ENCODE measurements at places on chromosomes 7 and 10. TPM values are rescaled to one million over a fixed set of nuclear protein-coding genes. Genes with fewer than 3 reads are reported as not detected.

- H3K4me3 ChIP-seq = no peak overlapping the region
- H3K36me3 ChIP-seq = no peaks in the 10 kb centered on the region
- no peaks in the 10 kb centered on the region for H3K4me1 ChIP-seq
- no peaks in the 10 kb centered on the region for H3K27me3 ChIP-seq
These were observed 481.4 kb downstream of the PTPRN2 start for GRCh38 chr7:158106272-158106671.

DNA sequence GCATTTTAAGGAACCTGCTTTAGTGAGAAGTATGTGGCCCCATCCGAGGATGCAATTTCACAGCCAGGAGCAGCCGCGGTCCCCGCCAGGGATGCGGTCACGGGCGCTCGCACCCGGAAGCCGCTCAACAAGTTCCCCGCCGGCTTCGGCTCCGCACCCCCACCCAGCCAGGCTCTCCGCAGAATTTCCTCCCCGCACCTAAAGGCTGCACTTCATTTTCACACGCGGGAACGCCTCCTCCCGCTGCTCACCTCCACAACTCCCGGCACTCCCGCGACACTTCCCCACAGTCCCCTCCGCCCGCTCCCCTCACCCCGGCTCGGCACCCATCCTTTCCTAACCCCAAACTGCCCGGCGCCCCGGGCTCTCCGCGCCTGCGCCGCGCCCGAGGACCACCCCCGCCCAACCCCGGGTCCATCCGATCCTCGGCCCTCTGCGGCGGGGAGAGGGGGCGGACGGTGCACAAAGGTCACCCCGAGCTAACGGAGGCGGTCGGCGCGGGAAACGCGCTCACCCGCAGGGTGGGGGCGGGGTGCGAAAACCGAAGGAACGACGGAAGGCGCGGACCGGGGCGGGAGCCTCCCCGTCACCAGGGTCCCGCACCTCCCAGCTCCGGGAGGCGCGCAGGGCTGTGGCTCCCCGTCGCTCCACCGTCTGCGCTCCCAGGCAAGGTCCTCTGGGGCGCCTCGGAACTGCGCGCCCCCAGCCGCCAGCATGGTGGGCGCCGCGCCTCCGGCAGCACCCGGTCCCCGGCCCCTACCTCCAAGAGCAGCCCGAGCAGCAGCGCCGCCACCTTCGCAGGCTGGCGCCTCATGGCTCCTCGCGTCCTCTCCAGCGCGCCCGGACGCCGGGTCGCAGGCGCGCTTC is 558 bp downstream of the VOPP1 start:
- peaks cover 67% of the 10 kb centered on the region for H3K4me1 ChIP-seq
- peak overlapping the region; percentile 80 for H3K4me3 ChIP-seq
- H3K36me3 ChIP-seq = peaks cover 8% of the 10 kb centered on the region
- peak; percentile 69 for DNase-seq

DNA sequence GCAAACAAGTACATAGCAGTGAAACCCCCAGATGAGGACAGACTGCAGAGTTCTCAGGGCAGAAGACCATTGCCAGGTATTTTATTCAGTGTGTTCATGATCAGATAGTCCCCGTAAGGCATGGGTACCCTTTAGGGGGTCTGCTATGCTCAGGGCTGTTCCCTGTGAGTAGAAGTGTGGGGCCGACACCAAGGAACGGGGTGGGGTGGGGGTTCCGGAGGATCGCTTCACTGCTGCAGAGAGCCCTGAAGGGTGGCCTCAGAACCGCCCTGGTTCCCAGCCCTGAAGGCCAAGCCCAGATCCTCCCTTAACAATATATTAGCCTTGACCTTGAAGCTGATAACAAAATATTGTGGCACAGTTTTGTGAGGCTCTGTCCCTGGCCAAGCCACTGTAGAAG is 89.6 kb downstream of the ACTR3B start:
- no peaks in the 10 kb centered on the region for H3K4me1 ChIP-seq
- no peaks in the 10 kb centered on the region for H3K27me3 ChIP-seq
- H3K36me3 ChIP-seq = no peaks in the 10 kb centered on the region
- no peak overlapping the region for H3K4me3 ChIP-seq
- H3K27ac ChIP-seq = no peak overlapping the region

The AOAH gene
- 30.3 TPM for total RNA-seq

DNA sequence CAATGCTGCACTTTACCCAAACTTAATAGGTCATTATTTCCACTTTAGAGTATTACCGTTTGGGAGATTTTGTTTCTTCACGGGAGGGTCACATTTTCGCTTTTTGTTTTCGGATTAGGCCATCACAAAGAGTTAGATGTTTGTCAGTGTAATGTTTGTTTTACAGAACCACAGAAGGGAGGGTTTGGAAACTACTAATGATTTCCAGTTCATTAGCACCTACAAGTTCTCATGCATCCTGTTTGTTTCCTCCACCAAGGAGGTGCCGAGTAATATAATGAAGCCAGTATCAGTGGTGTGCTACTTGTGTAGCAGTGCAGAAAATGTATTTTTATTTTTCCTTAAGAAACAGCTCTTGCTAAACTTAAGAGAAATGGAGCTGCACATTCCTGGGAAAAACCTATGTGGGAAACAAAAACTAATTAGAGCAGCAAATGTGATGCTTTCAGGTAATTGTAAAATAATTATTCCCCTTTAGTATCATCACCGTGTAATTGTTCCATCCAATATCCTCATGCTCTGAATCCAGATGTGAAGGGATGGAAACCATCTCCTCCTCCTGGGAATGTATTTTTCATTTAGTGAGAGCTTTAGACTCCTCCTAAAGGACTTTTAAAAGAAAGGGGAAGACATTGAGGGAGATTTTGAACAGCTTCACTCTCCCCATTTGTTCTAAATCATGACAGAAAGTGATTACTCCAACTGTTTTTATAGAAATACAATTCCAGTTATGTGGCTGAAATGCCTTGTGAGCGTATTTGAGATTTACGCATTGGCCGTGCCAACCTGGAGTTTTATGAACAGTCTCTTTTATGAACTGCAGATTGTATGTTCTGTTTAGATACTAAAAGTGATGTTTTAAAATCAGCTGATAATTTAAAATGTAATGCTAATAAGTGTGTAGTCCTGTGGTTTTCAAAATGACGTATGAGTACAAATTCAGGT is 5.6 kb downstream of the CELF2 start:
- no peaks in the 10 kb centered on the region for H3K36me3 ChIP-seq
- peaks cover 11% of the 10 kb centered on the region for H3K27me3 ChIP-seq
- H3K27ac ChIP-seq = no peak overlapping the region
- no peak overlapping the region for H3K4me3 ChIP-seq

DNA sequence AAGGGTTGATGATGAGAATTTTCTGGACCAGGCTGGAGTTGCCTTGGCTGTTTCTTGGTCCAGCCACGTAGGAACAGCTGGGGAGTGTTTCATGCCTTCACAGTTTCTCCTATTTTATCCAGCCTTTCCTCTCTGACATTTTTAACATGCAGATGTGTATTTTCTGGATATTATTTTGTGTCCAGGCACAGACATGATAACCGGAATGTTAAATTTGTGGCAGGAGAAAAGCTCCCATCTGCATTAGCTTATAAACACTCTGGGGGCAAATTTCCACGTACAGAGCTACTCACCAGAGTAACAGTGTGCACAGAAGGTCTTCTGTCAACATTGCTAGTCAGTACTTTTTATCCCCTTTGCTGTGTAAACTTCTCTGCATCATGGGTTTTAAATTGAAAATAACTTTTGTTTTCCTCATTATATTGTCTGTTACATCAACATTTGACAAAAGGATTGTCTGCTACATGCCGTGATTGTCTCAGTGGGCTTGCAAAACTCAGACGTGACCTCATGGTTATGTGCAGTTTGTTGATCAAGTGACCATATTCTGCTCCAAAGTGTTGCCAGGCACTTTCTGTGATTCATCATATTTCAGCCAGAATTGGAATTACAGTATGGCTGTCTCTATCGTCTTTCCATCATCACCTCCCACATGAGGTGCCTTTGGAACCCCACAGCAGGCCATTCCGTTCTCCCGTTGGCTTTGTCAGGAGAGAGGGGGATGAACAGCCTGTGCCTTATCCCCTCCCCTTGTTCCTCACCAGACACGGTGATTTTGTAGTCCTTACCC is 41.4 kb downstream of the INSYN2A start:
- DNase-seq = no peak
- H3K4me3 ChIP-seq = no peak overlapping the region
- no peak overlapping the region for H3K27ac ChIP-seq
- H3K36me3 ChIP-seq = no peaks in the 10 kb centered on the region
- H3K4me1 ChIP-seq = no peaks in the 10 kb centered on the region

The EGR2 gene
- total RNA-seq = 5.4 TPM

The OR9A2 gene
- total RNA-seq = not detected

GRCh38 chr10:12547301-12547771 is 198.0 kb downstream of the CAMK1D start:
- peak; percentile 49 for DNase-seq
- no peak overlapping the region for H3K4me3 ChIP-seq
- H3K36me3 ChIP-seq = no peaks in the 10 kb centered on the region
- H3K4me1 ChIP-seq = peaks cover 22% of the 10 kb centered on the region
- H3K27me3 ChIP-seq = no peaks in the 10 kb centered on the region

DNA sequence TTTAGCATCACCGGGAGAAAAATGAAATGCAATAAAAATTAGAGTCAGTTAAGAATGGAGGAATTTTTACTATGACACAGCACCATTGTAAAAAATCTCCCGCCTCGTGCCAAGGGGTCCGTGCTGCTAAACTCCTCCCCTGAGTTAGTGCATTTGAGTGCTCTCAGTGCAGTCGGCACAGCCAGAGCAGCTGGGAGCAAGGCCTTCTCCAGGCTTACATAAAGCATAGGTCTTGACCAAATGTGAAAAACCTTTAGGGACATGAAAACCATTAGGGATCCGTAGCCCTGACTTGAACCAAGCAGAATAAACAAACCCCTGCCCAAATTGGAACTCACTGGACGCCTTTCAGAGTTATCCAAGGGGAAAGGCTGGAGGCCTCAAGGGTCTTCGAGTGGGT is 152.6 kb downstream of the PLCE1 start:
- H3K27ac ChIP-seq = no peak overlapping the region
- H3K4me3 ChIP-seq = no peak overlapping the region
- no peaks in the 10 kb centered on the region for H3K4me1 ChIP-seq
- DNase-seq = no peak

DNA sequence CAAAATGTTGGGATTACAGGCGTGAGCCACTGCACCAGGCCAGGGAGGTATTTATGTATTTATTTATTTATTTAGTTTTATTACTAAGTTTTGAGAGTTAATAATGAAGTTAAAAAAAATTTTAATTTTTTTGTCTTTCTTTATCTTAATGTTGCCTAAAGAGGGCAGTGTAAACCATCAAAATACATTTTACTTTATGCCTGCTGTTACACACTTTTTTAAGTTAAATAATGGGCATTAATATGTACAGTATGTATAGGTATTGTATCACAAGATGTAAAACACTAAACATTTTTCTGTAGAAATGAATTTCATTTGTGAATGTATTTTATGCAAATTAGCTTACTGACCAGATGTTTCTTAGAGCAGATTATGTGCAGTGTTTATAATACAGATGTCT is 129.4 kb downstream of the AASS start:
- H3K36me3 ChIP-seq = no peaks in the 10 kb centered on the region
- H3K27ac ChIP-seq = no peak overlapping the region
- no peak overlapping the region for H3K4me3 ChIP-seq
- no peak for DNase-seq

- H3K27me3 ChIP-seq = no peaks in the 10 kb centered on the region
- DNase-seq = no peak
- no peak overlapping the region for H3K27ac ChIP-seq
- H3K36me3 ChIP-seq = no peaks in the 10 kb centered on the region
- H3K4me3 ChIP-seq = no peak overlapping the region
- H3K4me1 ChIP-seq = no peaks in the 10 kb centered on the region
These were observed 116.7 kb downstream of the REEP3 start for GRCh38 chr10:63637901-63638327.

The AASS gene
- 0.98 TPM for total RNA-seq

DNA sequence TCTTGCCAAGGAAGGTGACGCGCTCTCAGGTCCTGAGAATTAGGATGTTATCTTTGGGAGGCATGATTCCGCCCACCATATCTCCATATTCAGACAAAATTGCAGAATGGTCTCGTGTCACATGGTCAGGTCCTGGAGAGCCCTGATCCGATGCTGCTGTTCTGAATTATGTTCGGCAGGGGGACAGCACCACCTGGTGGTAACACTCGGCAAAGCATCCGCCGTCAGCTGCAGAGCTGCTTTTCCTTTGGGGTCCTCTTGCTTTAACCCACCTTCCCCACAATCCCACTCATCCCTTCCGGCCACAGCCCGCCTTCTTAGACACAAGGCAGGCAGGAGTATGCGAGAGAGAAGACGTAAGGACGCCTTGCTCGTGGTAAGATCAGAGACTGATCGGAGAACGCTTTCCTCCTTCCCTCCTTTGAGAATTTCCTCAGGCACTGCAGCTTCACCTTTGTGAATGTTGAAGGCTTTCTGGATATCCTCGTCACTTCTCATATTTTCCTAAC is 327.8 kb upstream of the C7orf33 start:
- H3K4me3 ChIP-seq = no peak overlapping the region
- peaks cover 8% of the 10 kb centered on the region for H3K4me1 ChIP-seq
- no peak overlapping the region for H3K27ac ChIP-seq
- peak; percentile 71 for DNase-seq

The SRRM3 gene
- total RNA-seq = not detected

GRCh38 chr7:107469929-107470328 is at the start of gene GPR22:
Gene GPR22 (plus strand): TSS chr7:107470057. CDS start chr7:107474061, 4,004 bp downstream.
- DNase-seq = no peak
- H3K4me1 ChIP-seq = no peaks in the 10 kb centered on the region
- no peaks in the 10 kb centered on the region for H3K27me3 ChIP-seq
- no peaks in the 10 kb centered on the region for H3K36me3 ChIP-seq
- no peak within 1 kb of the TSS for H3K27ac ChIP-seq

The CPA4 gene
- not detected for total RNA-seq

DNA sequence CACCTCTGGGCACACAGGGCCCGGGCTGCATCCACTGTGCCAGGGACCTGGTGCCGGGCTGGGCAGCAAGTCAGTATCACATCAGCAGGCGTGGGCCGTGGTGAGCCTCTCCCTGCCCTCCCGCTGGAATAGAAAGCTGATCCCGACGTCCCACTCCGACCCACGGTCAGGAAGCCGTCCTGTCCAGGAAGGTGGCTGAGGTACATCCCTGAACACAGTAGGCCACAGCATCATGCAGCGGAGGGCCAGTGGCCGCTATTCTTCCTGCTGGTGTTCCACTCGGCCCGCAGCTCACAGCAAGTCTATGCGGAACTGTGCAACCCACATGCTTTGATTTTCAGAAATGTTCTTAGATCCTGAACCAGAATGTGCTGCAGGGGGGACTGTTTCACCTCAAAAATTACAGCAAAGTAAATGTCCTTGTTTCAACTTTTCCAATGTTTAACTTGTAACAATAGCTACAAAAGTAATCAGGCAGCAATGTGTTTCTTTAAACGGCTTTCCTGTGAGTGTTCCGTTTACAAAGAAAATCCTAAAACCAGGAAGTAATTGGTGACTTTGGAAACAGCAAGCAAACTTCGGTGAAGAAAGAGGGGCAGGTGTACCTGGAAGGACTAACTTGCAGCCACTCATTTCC is 676 bp upstream of the GPR146 start:
- no peak overlapping the region for H3K27ac ChIP-seq
- no peaks in the 10 kb centered on the region for H3K27me3 ChIP-seq
- H3K4me1 ChIP-seq = peaks cover 59% of the 10 kb centered on the region
- H3K4me3 ChIP-seq = peak overlapping the region; percentile 50

DNA sequence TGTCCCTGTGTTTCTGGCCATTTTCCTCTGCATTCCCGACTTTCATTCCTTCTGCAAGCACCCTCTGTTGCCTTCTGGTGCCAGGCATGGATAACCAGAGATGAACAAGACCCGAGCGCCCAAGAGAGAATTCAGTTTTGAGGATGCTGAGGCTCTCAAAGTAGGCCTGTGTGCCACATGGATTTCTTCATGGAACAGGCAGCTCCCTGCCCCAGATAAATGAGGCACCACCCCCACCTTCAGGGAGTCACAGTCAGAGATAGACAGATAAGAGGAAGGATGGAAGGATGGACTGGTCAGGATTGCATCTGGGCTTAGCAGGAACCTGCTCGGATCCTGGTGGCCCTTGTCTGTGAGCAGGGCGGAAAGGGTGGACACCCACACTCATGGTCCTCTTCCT is 49.4 kb downstream of the ADCYAP1R1 start:
- H3K4me3 ChIP-seq = no peak overlapping the region
- no peak overlapping the region for H3K27ac ChIP-seq
- H3K4me1 ChIP-seq = no peaks in the 10 kb centered on the region
- no peak for DNase-seq

All from CD4-positive, alpha-beta T cell (primary cell).